ENCODE measurements at places on chromosomes 1 and 21.

GRCh38 chr1:169132512-169133227, 26.2 kb downstream of the ATP1B1 start:
- no peak for DNase-seq

- DNase-seq = no peak
Observed at GRCh38 chr1:13830616-13831280, 130.8 kb downstream of the PRDM2 start.

- DNase-seq = no peak
Observed at GRCh38 chr1:237108297-237109040, 66.5 kb downstream of the RYR2 start.

DNA sequence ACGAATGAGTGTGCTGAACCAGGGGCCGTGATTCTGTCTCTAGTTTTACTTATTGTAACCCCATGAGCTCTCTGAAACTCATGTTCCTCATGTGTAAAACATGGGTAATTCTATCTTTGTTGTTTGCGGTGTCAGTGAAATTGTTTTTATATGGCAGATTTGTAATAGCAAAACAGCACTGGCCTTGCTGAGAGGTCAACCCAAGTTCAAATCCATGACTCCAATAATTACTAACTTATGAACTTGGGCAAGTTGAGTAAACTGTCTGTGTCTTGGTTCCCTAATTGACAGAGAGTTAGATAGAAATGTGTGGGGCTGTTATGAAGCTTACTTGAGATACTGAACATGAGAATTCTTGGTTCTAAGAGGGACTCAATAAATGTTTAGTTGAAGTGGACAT, 17.8 kb downstream of the C1orf116 start:
- DNase-seq = no peak

DNA sequence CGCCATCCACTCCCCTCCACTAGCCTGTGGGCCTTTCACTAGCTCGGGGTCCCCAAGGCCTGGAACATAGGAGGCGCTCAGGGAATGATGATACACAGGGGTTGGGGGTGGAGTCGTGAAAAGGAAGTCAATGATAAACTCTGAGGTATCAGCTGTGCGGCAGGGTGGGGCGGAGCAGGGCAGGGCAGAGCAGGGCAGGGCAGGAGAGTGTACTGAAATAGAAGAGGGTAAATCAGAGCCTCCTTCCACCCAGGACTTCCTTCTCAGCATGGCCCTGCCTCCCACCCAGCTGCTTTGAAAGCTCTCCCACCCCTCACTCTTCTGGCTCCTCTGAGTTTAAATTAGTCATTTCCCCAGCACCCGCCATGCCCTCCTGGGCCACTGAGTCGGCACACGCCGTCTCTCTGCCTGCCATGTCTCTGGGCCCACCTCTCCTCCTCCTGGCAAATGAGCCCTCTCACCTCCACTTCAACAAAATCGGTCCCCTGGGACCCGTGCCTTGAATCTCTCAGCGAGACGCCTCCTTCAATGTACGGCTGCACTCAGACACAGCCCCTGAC, 16.9 kb downstream of the CAPZB start:
- no peak for DNase-seq

GRCh38 chr1:166884040-166884642, 8.1 kb upstream of the TADA1 start:
- no peak for DNase-seq

DNA sequence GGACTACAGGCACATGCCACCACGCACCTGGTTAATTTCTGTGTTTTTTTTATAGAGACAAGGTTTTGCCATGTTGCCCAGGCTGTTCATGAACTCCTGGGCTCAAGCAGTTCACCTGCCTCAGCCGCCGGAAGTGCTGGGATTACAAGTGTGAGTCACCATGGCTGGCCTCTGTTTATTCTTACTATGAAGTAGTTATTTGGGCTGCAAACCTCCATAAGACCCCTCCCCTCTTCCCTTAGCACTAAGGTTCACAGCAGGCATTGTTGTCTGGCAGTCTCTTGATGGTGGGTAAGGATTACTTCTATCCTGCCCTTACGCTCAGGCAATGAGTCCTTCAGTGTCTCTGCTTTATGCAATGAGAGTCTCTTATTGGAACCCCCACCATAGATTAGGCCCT, 51.8 kb downstream of the ANGPTL1 start:
- DNase-seq = no peak

DNA sequence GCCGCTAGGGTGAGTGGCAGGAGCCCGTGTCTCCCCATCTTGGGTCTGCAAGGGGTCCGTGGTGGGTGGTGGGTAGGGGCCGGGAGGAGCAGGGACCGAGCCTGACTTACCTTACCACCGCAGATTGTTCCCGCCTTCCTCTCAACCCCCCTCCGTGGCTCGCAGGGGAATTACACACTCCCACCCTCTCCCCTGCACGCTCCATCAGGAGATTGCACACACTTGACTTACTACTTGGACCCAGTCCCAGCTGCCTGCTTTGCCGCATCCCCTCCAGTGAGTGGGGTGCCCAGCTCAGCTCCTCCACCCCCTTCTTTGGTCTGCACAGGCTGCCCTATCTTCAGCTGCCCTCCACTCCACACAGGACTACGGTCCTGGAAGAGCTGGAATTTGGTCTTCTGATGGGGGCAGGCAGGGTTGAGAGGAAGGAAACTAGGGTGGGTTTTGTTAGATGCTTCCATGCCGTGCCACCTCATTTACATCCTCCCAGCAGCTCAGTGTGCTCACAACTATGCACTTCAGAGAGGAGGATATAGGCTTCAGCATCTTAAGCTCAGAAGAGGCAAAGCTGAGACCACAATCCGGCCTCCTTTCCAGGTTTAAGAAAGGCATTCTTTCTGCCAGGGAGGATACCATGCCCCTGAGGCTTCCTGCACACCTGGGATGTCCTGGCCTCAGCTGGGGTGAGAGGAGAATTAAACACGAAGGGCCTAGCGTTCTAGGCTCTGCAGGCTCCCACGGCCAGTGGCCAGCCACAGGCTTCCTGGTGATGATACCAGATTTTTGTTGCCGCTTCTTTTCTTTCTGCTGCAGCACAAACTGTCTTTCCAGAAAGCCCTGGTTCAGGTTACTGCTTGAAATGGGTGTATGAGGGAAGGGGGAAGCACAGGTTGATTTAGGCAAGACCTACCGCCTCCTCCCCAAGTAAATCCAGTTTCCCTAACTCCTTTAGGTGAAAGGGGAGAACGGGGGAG, 2.3 kb downstream of the KCNC4 start:
- no peak for DNase-seq

DNA sequence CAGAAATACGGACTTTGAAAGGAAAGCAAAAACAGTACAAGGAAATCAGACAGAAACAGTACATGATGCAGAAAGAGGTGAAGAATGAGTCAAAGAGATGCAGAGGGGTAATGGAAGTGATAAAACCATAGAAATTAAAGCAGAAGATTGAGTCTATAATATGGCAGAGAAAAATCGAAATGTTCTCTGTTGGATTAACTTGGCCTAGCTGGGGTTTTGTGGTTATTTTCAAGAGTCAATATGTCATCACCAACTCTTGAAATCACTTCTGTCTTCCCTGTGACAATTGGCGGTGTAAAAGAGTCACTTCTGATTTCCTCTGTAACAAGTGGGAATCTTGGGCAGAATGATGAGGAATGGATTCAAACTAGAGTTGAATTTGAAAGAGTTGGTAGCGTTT, 7.4 kb downstream of the YTHDF2 start:
- DNase-seq = no peak

DNA sequence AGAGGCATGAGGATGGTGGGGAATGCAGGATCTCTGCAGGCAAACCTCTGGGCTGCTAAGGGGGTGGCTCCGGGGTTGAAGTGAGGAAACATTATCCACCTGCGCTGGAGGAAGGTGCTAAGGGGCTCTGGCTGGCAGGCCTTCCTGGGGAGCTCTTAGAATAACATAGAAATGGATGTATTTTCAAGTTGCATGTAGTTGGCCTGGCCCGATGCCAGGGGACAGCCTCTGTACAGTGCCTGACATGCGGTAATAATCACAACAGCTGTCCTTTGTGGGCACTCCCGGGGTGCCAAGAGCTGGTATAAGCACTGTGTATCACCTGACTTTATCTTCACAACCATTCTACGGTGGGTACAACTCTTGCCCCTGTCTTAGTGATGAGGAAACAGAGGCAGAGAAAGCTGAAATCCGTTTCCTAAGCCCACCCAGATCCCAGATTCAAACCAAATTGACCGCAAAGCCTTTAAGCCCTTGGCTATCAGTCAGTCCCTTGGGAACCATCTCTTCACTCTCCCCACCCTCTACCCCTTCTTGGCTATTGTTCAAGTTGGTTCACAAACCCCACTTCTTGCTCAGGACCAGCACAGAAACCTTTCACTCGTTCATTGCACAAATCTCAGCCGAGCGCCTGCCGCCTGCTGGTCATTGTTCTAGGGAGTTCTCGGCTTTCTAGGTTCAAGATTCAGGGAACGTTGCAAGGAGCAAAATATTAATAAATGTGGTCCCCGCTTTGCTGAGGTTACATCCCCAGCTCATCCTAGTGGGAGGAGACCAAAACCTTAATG, 30.9 kb downstream of the PADI4 start:
- no peak for DNase-seq

DNA sequence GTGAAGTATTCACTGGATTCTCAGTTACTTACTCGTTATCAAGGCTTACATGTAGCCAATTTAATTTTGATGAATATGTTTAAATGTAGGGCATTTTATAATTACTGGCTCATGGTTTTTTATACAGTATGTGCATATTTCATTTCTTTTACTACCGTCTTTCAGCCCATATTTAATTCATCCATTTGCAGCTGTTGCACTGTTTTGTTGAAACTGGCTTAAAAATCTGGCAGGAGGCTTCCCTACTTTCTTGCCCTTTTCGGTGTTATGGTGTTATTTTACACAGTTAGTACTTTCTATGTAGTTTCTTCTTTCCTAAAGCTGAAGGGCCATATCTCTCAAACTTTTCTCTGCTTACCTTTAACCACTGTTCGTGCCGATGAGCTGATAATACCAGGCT, 54.2 kb downstream of the ITSN1 start:
- no peak for DNase-seq

DNA sequence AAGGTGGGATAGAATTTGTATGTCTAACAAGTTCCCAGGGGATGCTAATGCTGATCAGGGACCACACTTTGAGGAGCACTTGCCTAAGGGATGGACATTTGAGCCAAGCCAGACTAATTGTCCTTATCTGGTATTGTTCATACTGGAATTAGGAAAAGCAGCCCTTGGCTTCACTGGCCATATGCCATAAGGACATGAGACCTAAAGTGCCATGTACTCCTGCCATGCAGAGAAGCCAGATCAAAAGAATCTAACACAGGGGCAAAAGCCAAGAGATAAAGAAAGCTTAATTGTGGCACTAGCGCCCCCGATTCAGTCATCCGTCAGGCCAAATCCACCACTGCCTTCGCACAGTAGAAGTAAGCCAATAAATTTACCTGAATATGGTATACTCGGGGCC, 45.7 kb downstream of the RNF11 start:
- no peak for DNase-seq

DNA sequence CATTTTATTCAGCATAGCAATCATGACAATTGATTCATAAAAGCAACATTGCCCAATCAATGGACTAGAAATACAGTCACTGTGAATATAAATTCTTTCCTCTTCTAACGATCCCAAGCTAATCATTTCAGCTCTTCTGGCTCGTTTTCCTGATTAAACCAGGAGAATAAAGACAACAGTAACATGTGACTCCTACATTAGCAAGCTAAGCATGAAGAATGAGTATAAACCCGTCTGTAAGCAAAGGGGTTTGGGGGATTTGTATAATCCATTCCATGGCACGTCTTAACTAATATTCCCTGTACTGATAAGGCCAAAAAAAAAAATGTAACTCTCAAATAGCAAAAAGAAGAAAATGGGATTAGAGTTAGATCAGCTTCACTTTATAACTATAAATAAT, 21.6 kb downstream of the IRF2BP2 start:
- DNase-seq = no peak

DNA sequence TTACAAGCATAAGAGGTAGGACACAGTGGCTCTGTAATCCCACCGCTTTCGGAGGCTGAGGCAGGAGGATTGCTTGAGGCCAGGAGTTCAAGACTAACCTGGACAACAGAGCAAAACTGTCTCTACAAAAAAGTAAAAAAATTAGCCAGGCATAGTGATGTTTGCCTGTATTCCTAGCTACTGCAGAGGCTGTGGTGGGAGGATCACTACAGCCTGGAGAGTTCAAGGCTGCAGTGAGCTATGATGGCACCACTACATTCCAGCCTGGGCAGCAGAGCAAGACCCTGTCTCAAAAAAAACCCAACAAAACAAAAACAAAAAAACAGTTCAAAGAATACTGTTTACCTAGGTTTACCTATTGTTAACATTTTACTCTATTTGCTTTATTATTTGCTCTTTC, 37.4 kb downstream of the CLIC4 start:
- DNase-seq = no peak

GRCh38 chr1:179079113-179079761, 2.6 kb upstream of the TOR3A start:
- DNase-seq = peak; percentile 66

DNA sequence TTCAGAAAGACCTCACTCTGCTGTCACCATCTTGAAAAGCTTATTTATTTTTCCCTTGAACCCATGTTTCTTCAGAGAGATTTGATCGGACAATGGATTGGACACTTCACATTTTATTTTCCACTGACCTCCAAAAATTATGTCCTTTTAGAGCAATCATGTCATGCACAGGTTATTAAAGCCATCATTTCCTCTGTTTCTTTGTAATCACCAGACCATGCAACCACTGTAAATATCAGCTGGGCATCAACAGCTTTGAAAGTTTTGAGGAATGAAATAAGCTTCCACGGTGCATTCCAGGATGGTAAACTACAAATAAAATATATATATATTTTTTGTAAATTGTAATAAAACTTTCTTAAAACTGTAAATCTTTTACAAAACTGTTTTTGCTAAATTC, 144.1 kb upstream of the ADAMTS5 start:
- DNase-seq = no peak

GRCh38 chr1:51192213-51192843, 43.7 kb upstream of the RNF11 start:
- DNase-seq = no peak

GRCh38 chr21:44972821-44973220, 33.0 kb downstream of the SLX9 start:
- DNase-seq = no peak

DNA sequence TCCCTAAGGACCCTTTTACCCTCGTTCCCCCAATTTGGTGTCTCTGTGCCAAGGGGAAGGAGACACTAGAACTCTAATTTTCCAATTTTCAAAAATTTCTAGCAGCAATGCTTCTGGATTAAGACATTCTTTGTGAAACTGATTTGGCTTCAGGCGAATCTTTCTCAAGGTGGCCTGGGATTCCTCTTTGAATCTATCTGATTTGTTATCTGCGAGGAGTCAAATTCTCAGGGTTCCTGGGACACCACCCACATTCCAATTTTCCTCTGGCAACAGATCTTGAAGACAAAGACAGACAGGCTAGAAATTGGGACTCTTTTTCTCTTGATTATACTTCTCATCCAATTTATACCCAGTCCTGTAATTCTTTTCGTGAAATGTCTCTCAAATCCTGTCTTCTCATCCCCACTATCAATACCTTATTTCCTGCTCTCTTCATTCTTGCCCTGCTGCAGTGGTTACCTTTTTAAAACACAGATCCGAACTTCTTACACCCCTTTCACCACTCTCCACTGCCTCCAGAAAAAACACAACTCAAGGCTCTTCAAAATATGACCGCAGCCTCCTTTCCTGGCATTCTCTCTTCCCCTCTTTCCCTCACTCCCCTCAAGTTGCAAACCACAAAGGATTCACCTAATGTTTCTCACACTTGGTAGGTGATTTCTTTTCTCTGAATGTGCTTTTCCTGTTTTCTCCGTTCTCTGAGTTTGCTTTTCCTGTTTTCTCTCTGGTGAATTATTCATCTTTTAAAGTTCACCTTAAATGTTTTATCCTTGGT, 2.7 kb upstream of the MPZL1 start:
- no peak for DNase-seq

- DNase-seq = no peak
Observed at GRCh38 chr1:46102769-46103476, 29.5 kb downstream of the PIK3R3 start.

- DNase-seq = no peak
Observed at GRCh38 chr1:59266927-59267293, 30.0 kb upstream of the FGGY start.
